ENCODE measurements at places on chromosomes 4 and X. TPM values are rescaled to one million over a fixed set of nuclear protein-coding genes. Genes with fewer than 3 reads are reported as not detected.
A peak's percentile ranks its signal among the peaks of the same experiment; 100 is the strongest.

GRCh38 chr4:131302108-131302507 is 1847.0 kb upstream of the PCDH10 start:
- DNase-seq = no peak

DNA sequence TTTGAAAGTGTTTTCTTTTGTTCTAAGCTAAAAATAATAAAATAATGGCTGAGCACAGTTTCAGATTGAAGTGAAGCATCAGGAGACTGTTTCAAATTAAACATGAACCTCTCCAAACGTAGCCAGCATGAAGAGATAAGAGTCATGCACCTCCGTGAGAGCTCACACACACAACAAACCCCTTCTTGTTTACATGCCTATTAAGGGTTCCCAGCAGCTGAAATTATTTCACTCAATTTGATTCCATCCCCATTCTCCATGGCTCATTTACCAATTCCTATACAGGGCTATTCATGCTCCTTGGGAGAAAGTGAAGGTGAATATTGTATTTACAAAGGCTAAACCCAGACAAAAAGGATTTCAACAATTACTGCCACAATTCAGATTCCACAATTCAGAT is 954.1 kb upstream of the INTU start:
- DNase-seq = no peak

Gene CXorf51A
- not detected for total RNA-seq

DNA sequence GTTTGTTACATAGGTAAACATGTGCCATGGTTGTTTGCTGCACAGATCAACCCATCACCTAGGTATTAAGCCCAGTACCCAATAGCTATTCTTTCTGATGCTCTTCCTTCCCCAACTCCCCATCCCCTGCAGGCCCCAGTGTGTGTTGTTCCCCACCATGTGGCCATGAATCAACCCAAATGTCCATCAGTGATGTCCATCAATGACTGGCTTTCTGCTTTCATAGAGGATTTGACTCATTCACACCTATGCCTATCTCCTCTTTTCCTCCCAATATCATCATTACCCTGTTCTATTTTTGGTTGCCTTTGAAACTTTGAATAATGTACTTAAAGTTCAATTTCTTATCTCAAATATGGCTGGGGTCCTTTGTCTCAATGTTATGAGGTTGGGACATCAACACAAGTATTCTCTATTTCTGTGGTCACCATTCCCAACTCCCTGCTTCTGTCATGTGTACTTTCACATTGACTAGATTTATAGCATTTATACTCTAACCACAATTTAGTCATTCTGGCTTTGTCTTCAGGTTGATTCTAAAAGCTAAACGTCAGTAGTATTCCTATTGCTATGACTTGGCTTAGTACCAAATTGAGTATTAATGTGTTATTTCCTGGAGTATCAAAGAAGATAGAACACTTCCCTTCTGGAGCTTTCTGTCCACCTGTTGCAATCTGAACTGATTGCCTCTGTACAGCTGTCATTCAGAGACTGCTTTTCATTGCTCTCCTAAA is 107.2 kb downstream of the TAB3 start:
- no peak for DNase-seq

DNA sequence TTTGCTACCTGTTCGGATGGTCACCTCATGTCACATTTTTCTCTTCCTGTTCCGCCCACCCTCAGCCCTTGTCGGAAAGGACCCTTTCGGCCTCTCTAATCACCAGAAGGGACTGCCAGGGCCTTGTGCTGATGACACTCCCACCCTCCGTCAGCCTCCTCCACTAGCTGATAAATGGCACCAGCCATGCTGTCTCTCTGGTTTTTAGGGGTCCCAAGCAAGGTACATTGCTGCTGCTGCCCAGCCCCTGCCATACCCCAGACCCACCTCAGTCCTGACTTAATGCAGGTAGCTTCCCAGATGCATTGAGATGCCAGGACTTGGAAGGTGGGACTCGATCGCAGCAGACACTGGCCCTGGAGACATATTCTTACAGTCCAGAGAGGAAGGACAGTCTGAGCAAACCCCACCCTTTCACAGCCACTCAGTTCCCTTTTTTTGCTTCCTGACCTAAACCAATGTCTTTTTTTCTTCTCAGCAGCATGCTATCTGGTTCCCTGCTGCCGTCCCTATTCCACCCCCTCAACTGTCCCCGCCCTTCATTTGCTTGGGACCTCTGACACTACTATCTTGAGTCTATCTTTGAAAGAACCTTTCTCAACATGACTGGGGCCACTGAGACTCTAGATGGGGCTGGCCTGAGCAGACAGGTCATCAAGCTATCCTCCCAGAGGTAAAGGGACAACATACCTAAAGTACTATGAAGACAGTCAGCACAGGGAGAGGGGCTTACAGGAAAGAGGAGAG is at the start of gene BTK:
TSS of gene BTK (minus strand) at position 397 of the 747 bp plus-strand sequence. CDS start 10,907 bp downstream, outside the sequence.
- DNase-seq = no peak

Gene ELF4
- total RNA-seq = 30.5 TPM

Gene UGT2A1
- not detected for total RNA-seq

Gene VSIG1
- total RNA-seq = not detected

DNA sequence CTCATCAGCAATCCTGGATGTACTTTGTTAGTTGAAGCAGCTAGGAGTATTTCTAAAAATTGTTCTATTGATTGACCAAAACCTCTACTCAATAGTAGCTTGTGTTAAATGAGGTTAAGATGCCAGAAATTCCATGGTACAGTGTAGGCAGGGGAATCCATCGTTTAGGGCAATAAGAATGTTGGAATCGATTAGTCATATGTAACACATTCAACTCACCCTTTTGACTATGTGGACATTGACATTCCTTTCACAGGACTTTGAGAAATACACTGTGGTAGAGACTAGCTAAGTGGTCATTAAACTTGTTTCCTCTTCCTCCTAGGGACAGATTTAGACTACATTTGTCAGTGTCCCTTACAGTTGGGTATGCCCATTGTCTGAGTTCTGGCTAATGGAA is 40.2 kb downstream of the KDM5C start:
- DNase-seq = peak; percentile 69

GRCh38 chr4:143559757-143560147 is 46.2 kb downstream of the SMARCA5 start:
- no peak for DNase-seq

GRCh38 chrX:47264483-47265173 is 31.8 kb downstream of the USP11 start:
- DNase-seq = peak; percentile 67

Gene NAA11
- not detected for total RNA-seq

Gene MUC7
- not detected for total RNA-seq

- no peak for DNase-seq
Measured at GRCh38 chr4:56460085-56460484, 7.3 kb upstream of the SRP72 start.

DNA sequence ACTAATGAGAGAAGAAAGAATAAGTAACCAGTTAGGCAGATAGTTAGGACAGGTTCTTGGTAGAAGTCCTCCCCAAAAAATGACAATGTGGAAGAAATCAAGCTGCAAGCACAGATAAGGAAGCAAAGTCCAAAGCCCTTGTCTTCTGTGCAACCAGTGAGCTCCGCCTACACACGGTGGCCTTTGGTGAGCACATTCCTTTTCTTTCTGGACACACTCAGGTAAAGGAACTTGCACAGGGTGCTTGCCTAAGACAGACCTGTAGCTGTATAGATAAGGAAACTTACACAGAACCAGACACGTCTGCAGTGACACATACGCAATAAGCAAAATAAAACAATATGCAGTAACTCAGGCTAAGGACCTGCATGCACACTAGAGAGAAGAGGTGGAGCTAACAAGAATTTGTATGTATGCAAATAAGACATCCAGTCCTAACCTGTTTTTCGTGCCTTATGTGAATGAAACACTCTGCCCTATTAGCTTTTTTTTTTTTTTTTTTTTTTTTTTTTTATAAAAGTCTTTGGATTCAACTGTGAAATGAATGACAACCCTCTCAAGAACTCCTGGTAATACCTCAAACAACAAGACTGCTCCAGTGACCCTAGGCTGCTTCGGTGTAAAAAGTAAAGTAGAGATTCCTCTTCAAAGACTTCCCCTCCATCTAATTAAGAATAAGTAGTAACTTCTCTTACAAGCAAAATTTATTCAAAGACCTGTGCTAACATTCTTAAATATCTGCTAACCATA is 48.8 kb downstream of the UGT2B10 start:
- DNase-seq = no peak
